ENCODE measurements at places on chromosomes 13 and 19. TPM values are rescaled to one million over a fixed set of nuclear protein-coding genes. Genes with fewer than 3 reads are reported as not detected.

The FFAR2 gene
- 0.08 TPM for total RNA-seq

The COL4A1 gene
- total RNA-seq, result 0.29 TPM

The FAM216B gene
- not detected for total RNA-seq

The COQ8B gene
- total RNA-seq, result 71.3 TPM

The LHFPL6 gene
- total RNA-seq, result not detected

The GPC6 gene
- not detected for total RNA-seq

The CGB2 gene
- total RNA-seq, result not detected

The OR7D2 gene
- not detected for total RNA-seq

The NFIX gene
- total RNA-seq, result 32.3 TPM

The TRIP10 gene
- total RNA-seq, result 63.7 TPM

The CRX gene
- not detected for total RNA-seq

The CEBPG gene
- total RNA-seq, result 35.9 TPM

- DNase-seq, result peak; percentile 24
These were observed 5.7 kb downstream of the TLE5 start for GRCh38 chr19:3056417-3057088.

DNA sequence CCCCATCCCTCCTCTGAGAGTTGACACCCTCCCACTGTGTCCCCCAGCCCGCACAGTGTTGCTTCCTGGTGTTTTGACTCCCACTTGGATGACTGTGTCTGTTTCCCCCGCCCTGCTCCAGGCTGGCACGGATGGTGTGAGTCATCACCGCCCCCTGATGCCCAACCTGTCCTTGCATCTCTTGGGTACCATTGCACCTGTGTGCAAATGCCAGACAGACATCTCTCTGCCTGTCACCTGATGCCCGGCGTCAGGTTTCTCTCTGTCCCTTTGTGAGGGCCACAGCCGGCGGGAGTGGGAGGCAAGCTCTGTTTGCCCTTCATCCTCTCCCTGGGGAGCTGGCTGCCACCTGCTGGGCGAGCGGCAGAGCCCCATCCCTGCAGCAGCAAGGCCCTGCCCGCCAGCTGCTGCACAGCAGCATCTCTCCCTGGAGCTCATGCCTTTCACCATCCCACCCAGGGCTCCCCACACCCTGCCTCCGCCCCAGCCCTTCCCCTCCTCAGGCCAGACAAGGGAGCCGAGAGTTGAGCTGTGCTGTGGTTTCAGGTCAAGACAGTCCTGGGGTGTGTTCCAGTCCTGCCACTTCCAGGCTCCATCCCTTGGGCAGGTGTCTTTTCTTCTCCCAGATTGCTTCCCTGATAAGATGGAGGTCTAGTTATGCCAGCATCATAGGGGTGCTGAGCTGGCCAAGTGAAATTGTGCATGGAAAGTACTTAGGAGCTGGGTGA lies 29.7 kb downstream of the NKPD1 start:
- DNase-seq, result peak; percentile 76

- DNase-seq, result no peak
These were observed 23.1 kb upstream of the CDC16 start for GRCh38 chr13:114211446-114212157.

DNA sequence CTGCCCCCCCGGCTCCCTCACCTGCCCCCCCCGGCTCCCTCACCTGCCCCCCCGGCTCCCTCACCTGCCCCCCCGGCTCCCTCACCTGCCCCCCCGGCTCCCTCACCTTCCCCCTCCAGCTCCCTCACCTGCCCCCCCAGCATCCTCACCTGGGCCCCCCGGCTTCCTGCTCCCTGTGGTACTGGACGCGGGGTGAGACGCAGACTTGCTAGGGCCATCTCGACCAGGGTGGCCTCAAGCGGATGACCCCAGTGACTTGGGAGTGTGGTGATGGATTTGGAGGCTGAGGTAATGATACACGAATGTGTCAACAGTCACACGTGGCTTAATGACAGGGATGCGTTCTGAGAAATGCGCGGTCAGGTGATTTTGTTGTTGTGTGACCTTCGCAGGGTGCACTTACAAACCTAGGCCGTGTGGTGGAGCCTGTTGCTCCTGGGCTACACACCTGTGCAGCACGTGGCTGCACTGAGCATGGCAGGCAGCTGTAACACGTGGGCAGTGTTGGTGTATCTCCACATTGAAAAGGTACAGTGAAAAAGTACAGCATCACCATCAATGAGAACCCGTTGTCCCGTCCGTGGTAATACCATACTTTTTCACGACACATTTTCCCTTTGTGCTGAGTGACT lies 197.8 kb downstream of the TEX29 start:
- DNase-seq, result no peak

DNA sequence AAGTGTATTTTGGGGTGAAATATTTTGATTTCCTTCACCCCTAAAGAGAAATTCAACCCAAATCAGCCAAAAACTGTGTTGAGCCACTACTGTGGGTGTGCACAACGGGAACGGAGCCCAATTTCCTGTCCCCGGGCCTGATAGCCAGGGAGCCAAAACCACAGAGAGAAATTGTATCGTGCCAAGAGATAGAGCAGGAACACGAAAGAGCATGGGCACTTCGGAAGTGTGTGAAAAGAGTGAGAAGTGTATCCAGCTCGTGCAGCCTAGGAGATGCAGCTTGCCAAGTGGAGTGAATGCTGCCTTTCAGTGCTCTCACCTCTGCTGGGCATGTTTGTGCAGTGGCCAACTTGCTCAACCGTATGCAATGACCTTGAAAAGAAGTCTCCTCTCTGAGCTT lies 19.4 kb upstream of the PLEKHF1 start:
- DNase-seq, result no peak

DNA sequence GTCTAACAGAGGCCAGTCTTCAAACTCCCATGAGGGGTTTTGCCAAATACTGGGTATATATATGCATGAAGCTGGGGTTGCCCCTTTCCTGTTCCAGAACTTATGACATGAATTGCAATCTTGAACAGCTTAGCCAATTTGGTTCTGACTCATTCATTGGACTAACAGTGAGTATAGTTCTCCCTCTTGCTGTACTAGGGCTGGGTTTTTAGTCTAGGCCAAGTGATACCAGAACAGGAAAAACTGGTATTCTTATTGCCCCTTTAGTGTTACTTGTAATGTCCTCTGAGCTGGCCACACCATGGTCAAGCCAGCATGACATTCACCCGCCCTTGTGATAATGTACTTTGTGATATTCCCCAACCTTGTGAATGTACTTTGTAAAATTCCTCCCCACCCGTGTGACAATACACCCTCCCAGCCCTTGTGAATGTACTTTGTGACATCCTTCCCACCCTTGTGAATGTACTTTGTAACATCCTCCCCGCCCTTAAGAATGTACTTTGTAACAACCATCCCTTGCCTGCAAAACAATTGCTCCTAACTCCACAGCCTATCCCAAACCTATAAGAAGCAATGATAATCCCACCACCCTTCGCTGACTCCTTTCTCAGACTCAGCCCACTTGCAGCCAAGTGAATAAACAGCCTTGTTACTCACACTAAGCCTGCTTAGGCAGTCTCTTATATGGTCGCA lies 26.9 kb downstream of the ZNF846 start:
- peak; percentile 14 for DNase-seq

- DNase-seq, result peak; percentile 92
These were observed at the start of gene ZNF579 for GRCh38 chr19:55580628-55581144. ZNF579 (minus strand) TSS chr19:55580848; CDS start chr19:55579639, 1,209 bp downstream.

DNA sequence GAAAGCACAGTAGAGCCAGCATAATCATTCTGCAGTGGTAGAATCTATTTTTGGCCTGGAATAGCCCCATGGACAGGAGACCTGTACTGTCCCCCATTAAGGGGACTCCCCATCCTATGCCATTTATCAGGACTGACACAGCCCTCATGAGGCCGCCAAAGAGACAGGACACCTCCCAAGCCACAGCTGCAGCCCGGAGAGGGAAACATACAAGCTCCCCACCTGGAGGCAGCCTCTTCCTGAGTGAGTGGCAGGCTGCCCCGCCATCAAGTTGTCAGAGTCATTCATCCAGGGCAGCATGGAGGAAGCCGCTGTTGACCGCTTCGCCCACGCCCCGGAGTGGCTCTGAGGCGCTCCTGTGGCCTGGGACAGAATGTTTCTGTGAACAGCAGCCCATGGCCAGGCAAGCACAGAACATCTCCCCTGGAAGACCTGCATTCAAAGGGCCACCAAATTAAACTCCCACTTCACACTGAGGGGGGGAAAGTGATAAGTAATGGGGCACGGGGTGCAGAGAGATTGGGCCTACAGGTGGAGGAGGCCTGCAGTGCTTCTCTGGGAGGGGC lies 111.3 kb downstream of the ZDHHC20 start:
- DNase-seq, result peak; percentile 39

GRCh38 chr19:1065606-1066109 lies 1.3 kb upstream of the ARHGAP45 start:
- peak; percentile 76 for DNase-seq

GRCh38 chr13:39037410-39037879 lies 444 bp downstream of the PROSER1 start:
- DNase-seq, result peak; percentile 71

Measured in HT-29 (cell line).